Vagina (tissue), 2 donors: ENCODE measurements at places on chromosomes 11 and 22. TPM values are rescaled to one million over a fixed set of nuclear protein-coding genes. Genes with fewer than 3 reads are reported as not detected.

GRCh38 chr11:64156235-64157011, 9.5 kb downstream of the MACROD1 start:
- H3K4me1 ChIP-seq: peaks cover 9% of the 10 kb centered on the region
- no peak overlapping the region for H3K4me3 ChIP-seq
- no peaks in the 10 kb centered on the region for H3K27me3 ChIP-seq
- DNase-seq: no peak
- H3K27ac ChIP-seq: no peak overlapping the region

The VSIG2 gene
- total RNA-seq: 0.74 TPM

The SCGB1C1 gene
- total RNA-seq: not detected

- DNase-seq: no peak
- no peaks in the 10 kb centered on the region for H3K27me3 ChIP-seq
- H3K4me3 ChIP-seq: no peak overlapping the region
- no peaks in the 10 kb centered on the region for H3K36me3 ChIP-seq
- H3K27ac ChIP-seq: no peak overlapping the region
- H3K4me1 ChIP-seq: no peaks in the 10 kb centered on the region
These were observed 151.1 kb downstream of the METTL15 start for GRCh38 chr11:28259177-28259843.

The GRAP2 gene
- total RNA-seq: 12.3 TPM

The DCUN1D5 gene
- 37.3 TPM for total RNA-seq

DNA sequence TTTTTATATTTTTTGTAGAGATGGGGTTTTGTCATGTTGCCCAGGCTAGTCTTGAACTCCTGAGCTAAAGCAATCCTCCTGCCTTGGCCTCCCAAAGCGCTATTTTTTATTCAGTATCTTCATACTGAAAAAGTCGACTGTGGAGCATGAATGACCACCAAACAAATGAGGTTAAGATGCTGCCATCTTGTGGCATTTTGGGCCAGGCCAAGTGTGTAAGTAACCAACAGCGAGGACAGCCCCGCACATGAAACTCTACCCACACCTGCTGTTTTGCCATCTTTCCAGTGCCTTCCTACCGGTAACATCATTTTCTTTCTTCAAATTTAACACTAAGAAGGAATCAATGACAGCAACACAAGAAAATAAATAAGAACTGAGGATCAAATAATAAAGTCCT, 32.2 kb upstream of the AQP11 start:
- peaks cover 6% of the 10 kb centered on the region for H3K4me1 ChIP-seq
- no peak overlapping the region for H3K27ac ChIP-seq
- no peaks in the 10 kb centered on the region for H3K27me3 ChIP-seq
- no peak for DNase-seq
- H3K4me3 ChIP-seq: no peak overlapping the region

DNA sequence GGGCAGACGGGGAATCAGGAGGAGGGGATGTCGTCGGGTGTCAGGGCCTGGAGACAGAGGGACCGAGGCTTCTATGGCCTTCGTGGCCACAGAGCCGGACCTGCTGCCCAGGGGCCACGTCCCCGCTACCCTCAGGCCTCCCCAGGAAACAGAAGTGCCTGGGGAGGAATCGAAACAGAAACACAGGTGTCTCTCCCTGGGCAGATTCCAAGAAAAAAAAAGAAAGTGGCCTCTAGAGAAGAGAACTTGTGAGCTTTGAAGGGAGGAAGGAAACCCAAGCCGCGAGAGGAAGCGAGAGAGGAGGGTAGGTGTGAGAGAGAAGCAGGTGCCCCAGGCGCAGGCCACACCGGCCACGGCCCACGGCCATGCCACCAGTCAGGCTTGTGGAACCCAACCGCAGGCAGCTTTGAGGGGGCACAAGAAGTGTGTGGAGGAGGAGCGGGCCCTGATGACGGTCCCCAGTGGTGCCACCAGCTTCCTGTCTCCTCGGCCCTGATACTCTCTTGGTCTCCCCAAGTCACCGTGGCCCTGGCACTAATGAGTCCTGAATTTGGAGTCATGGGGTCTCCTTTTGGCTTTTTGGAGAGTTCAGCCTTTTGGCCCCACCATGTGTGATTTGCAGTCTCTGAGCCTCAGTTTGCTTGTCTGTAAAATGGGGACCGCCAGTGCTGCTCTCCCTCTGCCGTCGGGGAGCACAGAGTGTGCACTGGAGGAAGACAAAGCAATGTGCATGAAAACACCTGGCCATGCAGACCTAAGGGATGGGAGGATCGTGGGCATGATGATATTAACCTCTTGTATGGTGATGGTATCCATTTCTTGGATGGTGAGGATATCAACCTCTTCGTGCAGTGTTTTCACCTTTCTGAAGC, 25.2 kb downstream of the LIF start:
- H3K4me3 ChIP-seq: no peak overlapping the region
- DNase-seq: no peak
- no peak overlapping the region for H3K27ac ChIP-seq
- peaks cover 8% of the 10 kb centered on the region for H3K4me1 ChIP-seq

The LAMTOR1 gene
- 87.4 TPM for total RNA-seq

GRCh38 chr22:49869845-49870712, 16.4 kb downstream of the ZBED4 start:
- no peak overlapping the region for H3K27ac ChIP-seq
- DNase-seq: no peak
- no peak overlapping the region for H3K4me3 ChIP-seq
- no peaks in the 10 kb centered on the region for H3K27me3 ChIP-seq
- H3K4me1 ChIP-seq: no peaks in the 10 kb centered on the region

The FGF19 gene
- not detected for total RNA-seq

The TRIM48 gene
- not detected for total RNA-seq

The TSSK2 gene
- total RNA-seq: not detected

GRCh38 chr11:34789196-34789834, 126.9 kb downstream of the APIP start:
- no peak overlapping the region for H3K4me3 ChIP-seq
- H3K36me3 ChIP-seq: no peaks in the 10 kb centered on the region
- H3K27me3 ChIP-seq: no peaks in the 10 kb centered on the region
- H3K4me1 ChIP-seq: peaks cover 20% of the 10 kb centered on the region

DNA sequence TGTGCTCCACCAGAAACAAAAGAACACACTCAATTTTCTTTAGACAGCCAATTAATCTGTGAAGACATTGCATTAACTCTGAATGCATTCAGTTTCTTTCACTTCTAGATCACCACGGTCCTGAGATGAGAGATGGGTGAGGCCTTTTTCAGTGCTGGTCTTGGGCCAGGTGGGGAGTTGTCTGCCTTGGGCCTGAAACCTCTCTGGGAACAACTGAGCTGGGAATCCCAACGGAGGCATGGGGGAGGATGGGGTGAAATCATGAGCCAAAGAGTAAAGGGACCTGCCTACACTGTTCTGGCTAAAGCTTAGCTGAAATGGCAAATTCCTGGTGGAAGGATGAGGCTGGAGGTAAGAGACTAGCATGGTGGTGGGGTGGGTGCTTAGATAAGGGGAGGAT, 353.5 kb upstream of the B3GAT1 start:
- H3K4me1 ChIP-seq: no peaks in the 10 kb centered on the region
- H3K27me3 ChIP-seq: no peaks in the 10 kb centered on the region
- no peak for DNase-seq
- no peak overlapping the region for H3K27ac ChIP-seq

DNA sequence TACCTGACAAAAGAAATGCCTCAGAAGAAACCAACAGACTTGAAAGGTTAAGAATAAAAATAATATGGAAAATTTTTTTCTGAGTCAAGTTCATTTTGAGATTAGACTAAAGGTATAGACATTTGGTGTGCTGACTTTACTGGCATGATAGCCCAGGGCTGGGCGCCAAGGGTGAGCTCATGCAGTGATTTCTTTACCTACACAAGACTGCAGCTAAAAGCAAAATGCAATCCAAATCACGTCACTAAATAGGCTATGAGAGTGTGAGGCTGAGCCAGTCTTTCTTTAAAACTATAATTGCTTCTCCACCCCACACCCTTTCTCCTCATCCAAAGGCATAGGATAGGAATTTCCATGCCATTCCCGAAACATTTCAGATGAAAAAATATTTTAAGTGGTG, 196.5 kb downstream of the FAM76B start:
- no peak for DNase-seq
- no peaks in the 10 kb centered on the region for H3K27me3 ChIP-seq
- no peak overlapping the region for H3K4me3 ChIP-seq
- H3K4me1 ChIP-seq: peaks cover 13% of the 10 kb centered on the region

DNA sequence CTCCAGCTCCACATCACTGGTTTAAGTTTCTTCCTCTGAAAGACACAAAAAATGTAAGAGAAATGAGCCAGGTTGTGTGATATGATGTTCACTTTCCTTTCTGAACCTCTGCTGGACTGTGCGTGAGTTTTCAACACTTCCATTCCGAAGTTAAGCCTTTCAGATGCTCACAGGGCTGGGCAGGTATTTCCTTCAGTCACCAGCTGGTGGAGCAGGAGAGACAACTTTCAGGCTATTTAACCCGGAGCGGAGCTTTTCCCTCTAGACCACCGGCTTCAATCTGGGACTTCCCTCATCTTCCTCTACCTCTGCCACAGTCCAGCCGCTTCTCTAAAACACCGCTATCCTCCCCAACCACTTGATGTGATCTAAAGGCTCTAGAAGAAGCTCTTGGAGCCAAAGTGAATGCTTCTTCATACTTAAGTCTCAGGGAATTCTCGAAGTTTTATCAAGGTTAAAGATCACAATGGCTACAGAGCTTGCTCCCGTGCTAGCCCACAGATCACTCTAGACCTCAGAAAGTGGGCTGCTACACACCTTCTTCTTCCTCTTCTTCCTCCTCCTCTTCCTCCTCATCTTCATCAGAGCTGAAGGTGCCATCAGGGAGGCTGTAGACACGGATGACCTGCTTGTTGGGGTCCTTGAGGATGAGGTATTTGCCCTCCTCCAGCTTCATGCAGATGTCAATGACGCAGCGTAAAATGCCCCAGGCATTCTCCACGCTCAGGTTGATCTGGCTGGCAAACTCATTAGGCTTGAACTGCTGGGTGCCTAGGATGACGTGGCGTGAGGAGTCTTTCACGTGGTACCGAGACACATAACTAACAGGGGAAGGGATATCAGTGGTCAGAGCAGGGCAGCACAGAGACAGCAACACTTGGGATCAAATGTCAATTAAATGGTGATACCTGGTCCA, 4.4 kb upstream of the FOXRED2 start:
- H3K27ac ChIP-seq: no peak overlapping the region
- no peak for DNase-seq
- H3K27me3 ChIP-seq: no peaks in the 10 kb centered on the region
- H3K4me3 ChIP-seq: no peak overlapping the region
- H3K4me1 ChIP-seq: peaks cover 23% of the 10 kb centered on the region

GRCh38 chr11:9799886-9800285, 136.0 kb downstream of the SWAP70 start:
- no peak overlapping the region for H3K4me3 ChIP-seq
- no peaks in the 10 kb centered on the region for H3K36me3 ChIP-seq
- peak overlapping the region; percentile 66 for H3K27ac ChIP-seq
- DNase-seq: no peak
- H3K27me3 ChIP-seq: no peaks in the 10 kb centered on the region

The IL18BP gene
- 2.7 TPM for total RNA-seq

The SCGB2A2 gene
- total RNA-seq: not detected

DNA sequence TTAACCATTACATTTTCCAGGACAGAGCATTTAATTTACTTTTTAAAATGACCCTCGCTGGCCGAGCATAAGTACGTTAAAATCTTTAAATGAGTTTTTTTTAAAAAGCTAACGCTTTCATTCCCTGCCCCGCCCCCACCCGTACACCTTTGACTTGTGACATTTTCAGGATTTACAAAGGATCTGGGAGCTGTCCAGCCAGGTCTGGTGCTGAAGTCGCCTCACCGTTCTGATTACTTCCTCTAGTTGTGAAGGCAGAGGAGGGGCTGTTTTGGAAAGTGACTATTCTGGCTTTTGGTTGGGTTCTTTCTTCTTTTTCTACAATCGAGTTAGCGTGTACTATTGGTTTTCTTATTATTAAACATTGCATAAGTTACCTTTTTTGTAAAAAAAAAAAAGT, 2.9 kb downstream of the C11orf87 start:
- no peak overlapping the region for H3K27ac ChIP-seq
- H3K36me3 ChIP-seq: no peaks in the 10 kb centered on the region
- H3K4me3 ChIP-seq: no peak overlapping the region
- no peak for DNase-seq
- peaks cover 19% of the 10 kb centered on the region for H3K4me1 ChIP-seq
- no peaks in the 10 kb centered on the region for H3K27me3 ChIP-seq

GRCh38 chr11:77705876-77706579, 68.4 kb upstream of the CLNS1A start:
- DNase-seq: no peak
- no peaks in the 10 kb centered on the region for H3K4me1 ChIP-seq
- no peaks in the 10 kb centered on the region for H3K36me3 ChIP-seq
- no peaks in the 10 kb centered on the region for H3K27me3 ChIP-seq
- no peak overlapping the region for H3K4me3 ChIP-seq

- H3K27ac ChIP-seq: no peak overlapping the region
- DNase-seq: peak; percentile 70
- no peaks in the 10 kb centered on the region for H3K4me1 ChIP-seq
- H3K4me3 ChIP-seq: no peak overlapping the region
These were observed 84.3 kb downstream of the IGLL1 start for GRCh38 chr22:23495614-23496444.

GRCh38 chr11:30312243-30312642, 10.7 kb upstream of the ARL14EP start:
- no peaks in the 10 kb centered on the region for H3K27me3 ChIP-seq
- no peak overlapping the region for H3K4me3 ChIP-seq
- no peak overlapping the region for H3K27ac ChIP-seq
- no peak for DNase-seq

The CASP5 gene
- not detected for total RNA-seq

The TMEM25 gene
- total RNA-seq: 21.4 TPM

- H3K36me3 ChIP-seq: peaks cover 40% of the 10 kb centered on the region
- H3K4me1 ChIP-seq: no peaks in the 10 kb centered on the region
- H3K27ac ChIP-seq: no peak overlapping the region
- DNase-seq: no peak
These were observed 43.8 kb downstream of the COPB1 start for GRCh38 chr11:14455648-14456430.

GRCh38 chr11:42170601-42171000, 711.1 kb upstream of the LRRC4C start:
- H3K4me3 ChIP-seq: no peak overlapping the region
- H3K4me1 ChIP-seq: no peaks in the 10 kb centered on the region
- DNase-seq: no peak
- H3K36me3 ChIP-seq: no peaks in the 10 kb centered on the region

- H3K36me3 ChIP-seq: no peaks in the 10 kb centered on the region
- H3K4me3 ChIP-seq: no peak overlapping the region
- no peaks in the 10 kb centered on the region for H3K27me3 ChIP-seq
- DNase-seq: no peak
These were observed 6.2 kb downstream of the KCNQ1OT1 start for GRCh38 chr11:2693271-2694261.

The PRR33 gene
- not detected for total RNA-seq

The MS4A4A gene
- total RNA-seq: 10.3 TPM

The SPTBN2 gene
- total RNA-seq: 117 TPM
